ENCODE measurements at places on chromosomes 4 and X.
A peak's percentile ranks its signal among the peaks of the same experiment; 100 is the strongest.

DNA sequence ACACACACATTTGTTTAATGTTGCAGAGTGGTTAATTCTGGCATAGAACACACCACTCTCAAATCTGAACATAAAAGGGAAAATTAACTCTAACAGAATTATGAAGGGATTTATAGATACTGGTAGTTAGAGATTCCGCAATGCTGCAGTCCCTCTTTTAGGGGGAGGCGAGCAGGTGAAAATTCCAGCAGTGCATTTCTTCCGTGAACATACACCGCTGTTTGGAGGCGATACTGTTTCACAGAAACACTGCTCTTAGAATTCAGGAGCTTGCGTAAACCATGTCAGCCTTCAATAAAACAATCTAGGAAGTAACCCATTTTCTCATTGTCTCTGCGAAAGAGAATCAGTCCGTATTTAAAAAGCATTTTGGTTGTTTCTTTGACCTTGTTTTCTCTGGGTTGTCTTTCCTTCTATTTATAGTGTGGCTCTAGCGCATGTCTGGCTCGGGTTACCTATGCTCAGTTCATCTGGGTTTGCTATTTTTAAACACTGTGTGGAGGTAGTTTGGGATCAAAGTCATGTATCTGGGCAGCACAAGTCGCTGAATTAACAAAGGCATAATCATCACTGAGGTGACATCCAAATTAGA, 90.4 kb downstream of the GPAT3 start:
- DNase-seq = no peak

- DNase-seq = no peak
Measured at GRCh38 chr4:158621729-158622128, 50.0 kb downstream of the C4orf46 start.

DNA sequence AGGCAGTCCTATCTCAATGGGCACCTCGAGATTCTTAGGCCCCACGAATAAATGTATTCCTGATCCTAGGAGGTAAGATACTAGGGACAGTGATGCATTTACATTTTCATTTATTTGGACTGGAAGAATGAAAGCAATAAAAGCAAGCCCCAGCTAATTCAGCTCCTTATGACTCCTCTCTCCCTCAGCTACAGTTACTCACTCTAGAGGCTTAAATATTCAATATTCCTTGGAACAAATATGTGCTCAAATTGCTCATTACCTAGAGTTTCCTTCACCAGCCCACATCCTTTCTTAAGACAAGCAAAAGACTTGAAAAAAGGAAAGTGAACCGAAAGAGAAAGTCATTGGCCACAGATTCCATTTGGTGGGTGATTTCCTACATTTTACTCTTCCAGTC, 13.9 kb downstream of the PAGE2 start:
- no peak for DNase-seq

GRCh38 chr4:7539659-7540058, 104.9 kb upstream of the PSAPL1 start:
- no peak for DNase-seq

GRCh38 chrX:119401569-119401968, 2.4 kb downstream of the SLC25A43 start:
- DNase-seq = no peak

- no peak for DNase-seq
Measured at GRCh38 chr4:186074189-186074588, 5.2 kb downstream of the TLR3 start.

DNA sequence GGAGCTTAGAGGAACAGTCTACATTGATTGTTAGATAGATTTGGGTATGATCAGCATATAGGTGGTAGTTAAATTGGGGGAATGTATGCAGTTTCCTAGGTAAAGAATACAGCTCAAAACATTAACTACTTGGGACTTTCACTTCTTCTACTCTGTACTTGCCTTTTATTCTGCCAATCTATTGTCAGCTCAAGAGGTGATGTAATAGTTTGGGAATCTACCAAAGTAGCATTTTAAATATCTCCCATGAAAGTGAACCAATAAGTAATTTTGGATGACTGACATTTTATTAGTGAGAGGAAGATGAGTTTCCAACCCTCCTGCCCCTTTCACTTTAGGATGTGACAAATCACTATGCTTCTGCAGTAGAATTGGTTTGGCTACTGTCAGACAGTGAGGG, 43.4 kb downstream of the NUDT6 start:
- DNase-seq = no peak

GRCh38 chr4:119025916-119026661, 109.5 kb upstream of the MYOZ2 start:
- DNase-seq = peak; percentile 41

GRCh38 chr4:138656990-138657389, 358.6 kb upstream of the NOCT start:
- DNase-seq = no peak

DNA sequence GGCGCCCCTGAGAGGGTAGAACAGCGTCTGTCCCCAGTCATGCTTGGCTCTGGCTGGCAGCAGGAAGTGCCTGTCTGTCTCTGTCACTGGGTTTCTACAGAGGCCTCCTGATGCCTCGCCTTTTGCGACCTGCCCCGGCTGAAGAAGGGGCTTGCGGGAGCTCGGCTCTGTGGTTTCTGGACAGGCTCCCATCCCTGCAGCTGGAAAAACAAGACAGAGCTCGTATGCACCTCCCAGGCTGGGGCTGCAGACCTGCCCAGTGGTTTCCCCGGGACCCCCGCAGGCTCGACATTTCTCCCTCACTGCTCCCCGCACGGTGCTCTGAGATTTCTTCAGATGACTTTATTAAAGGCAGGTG, 57.0 kb upstream of the SORCS2 start:
- peak; percentile 76 for DNase-seq

- DNase-seq = peak; percentile 8
Measured at GRCh38 chr4:125091-125771, 930 bp downstream of the ZNF718 start.

GRCh38 chrX:96687776-96688175, 3.1 kb downstream of the DIAPH2 start:
- DNase-seq = no peak

- DNase-seq = no peak
Measured at GRCh38 chr4:13413729-13414437, 70.3 kb downstream of the RAB28 start.

- no peak for DNase-seq
Measured at GRCh38 chr4:33737726-33738125, 2506.6 kb downstream of the ARAP2 start.

- no peak for DNase-seq
Measured at GRCh38 chrX:105865709-105866108, 43.4 kb downstream of the NRK start.

DNA sequence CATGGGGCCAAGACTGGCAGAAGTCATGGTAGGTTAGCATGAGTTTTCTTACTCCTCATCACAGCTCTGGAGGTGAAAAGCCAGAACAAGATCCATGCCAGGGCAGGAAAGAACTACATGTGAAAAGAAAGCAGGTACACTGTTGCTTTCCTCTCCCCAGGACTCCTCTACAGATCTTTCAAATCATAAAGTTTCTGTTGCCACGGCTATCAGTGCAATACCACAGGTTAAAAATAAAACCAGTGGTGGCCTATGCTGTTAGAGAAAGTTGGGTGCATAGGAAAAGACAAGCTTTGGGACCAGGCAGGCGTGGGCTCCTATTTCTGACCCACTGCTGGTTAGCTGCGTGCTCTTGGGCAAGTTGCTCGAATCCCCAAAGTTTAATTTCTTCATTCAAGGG, 81.4 kb downstream of the SH3RF1 start:
- DNase-seq = no peak

GRCh38 chrX:14872355-14872754, 514 bp downstream of the FANCB start:
- no peak for DNase-seq

DNA sequence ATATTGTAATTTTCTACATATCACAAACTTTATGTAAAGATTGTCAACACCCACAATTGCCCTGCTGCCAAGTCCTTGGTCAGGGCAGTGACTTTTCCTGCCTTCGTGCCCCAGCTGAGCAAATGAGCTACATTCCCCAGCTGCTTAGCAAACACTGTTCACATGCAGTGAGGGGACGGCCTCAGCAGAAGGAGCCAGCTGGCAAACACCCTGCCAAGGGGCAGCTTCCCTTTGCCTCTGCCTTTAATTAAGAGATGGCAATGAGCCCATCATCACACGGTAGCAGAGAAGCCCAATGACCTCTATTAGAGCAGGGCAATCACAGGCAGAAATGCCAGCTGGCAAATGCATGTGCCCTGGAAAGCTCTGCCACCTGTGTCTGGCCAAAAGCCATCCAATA, 253.4 kb downstream of the EPHA5 start:
- DNase-seq = peak; percentile 5

DNA sequence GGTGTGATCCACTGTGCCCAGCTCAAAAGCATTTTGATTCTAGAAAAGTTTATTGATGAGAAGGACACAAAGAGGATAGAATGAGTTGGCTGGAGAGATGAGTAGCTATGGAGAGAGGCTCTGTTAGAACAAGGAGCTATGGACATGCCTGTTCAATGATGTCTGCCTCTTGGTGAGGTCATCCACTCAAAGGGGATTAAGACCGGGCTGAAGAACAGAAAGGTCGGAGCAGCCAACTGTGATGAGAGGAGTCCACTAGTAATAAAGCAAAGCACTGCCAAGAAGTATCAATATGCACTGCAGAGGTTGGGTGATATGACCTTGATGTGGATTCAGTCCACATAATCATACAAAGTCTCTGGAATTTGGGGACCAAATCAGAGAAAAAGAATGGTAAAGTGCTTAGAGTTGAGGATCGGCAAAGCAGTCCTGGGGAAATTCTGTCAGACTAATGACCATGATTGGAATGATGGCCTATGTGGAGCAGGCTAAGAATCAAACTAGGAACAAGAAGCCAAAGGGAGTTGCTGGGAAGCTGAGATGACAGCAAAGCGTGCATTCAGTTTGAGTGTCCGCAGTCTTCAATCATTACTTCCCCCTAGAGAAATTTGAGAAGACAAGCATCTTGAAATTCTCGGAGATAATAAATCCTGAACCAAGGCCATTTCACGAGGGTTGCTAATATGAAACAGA, 55.7 kb upstream of the MMAA start:
- no peak for DNase-seq

DNA sequence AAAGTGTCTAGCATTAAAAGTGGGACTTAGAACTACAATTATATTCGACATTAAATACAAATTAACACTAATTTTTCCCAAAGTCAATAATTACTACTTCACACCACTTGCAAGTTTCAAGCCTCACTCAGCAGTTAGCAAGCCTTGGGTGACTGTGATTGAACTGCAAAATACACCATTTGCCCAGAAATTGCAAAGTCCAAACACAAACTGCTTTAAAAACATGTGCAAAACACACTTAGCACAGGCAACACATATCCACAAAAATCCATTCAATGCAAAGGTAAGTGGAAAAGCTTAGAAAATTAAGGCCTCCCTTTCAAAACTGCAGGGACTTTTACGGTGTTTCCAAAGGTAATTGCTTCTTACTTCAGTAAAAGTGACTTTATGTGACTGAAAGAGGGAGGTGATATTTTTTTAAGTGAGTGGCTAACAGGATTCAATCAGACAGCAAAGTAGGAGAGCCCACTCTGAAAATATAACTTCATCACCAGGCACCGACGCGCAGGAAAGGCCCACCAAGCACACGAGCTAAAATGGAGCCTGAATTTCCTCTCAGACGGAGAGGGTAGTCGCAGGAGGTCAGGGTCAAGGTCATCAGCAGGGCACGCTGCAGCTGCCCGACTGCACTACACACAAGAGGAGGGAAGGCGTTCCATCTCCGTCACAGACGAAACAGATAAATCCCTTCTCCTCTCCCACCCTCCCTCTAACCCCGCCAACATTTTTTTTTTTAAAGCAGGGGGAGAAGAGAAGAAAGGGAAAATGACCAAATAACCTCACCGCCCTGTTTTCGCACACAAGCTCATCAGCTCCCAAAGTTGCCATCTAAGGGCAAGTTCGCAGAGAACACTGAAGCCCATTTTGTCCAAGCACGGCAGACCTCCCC, 3.1 kb downstream of the ZNF827 start:
- no peak for DNase-seq

DNA sequence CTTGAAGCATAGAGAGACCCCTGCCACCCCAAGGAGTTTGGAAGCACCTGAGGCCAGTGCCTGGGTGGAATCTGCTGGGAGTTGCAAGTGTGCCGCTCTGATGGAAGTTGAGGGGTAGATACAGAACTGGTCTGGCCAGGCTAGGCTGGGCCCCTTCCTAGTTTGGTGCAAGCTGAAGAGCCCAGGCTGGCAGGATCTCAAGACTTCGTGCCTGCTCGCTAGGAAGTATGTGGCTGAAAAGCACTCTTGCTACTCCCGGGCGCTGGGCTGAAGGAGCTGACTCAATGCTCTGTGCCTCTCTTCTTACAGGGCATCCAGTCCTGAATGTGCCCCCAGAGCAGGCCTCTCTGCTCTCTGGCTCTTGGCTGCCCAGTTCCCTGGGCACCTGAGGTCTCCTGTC, 51.7 kb upstream of the PJA1 start:
- DNase-seq = no peak

- no peak for DNase-seq
Measured at GRCh38 chr4:125642645-125643044, 327.9 kb downstream of the FAT4 start.

GRCh38 chr4:72312032-72312650, 256.9 kb downstream of the ADAMTS3 start:
- DNase-seq = peak; percentile 91

GRCh38 chr4:109440948-109441347, 7.3 kb downstream of the SEC24B start:
- DNase-seq = no peak

GRCh38 chr4:110224812-110225211, 26.4 kb upstream of the ELOVL6 start:
- no peak for DNase-seq

DNA sequence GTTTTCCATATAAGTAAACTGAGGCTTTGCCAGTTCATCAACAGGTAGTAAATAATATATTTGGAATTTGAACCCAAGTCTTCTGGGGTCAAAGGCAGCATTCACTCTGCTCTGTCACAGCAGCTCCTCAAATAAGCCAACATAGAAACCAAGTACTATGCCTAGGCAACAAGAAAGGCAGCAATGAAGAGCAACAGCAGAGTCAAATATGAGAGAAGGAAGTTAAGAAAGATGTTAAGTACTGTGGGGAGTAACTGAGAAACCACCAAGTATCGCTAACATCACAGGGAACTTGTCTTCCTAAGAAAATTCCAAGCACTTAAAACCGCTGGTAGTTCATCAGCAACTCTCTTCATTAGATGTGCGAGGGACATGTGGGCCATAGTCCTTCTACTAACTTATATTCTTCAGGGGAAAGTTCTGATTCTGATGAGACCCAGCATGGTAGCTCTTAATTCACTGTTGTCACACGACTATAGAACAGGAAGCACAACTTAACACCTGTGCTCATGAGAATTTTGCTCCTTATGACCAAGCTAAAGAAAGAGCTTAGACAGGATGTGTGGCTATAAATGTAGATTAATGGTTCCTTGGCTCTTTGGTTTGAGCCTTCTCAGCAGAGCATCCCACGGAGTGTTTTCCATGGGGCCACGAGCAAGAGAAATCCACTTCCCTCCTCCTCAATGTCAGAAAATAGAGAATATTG, 107.8 kb downstream of the AR start:
- no peak for DNase-seq

DNA sequence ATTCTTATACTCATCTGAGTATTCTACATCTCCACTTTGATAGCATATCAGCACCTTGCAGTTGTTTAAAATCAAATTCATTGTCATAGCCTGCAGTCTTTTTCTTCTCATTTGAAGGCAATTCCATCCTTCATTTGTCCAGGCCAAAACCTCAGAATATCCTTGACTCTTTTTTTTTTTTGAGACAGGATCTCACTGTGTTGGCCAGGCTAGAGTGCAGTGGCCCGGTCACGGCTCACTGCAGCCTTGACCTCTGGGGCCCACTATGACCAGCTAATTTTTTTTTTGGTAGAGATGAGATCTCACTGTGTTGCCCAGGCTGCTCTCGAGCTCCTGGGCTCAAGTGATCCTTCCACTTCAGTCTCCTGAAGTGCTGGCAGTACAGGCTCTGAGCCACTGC, 2.6 kb downstream of the MRPL1 start:
- no peak for DNase-seq

GRCh38 chrX:150975655-150976390, 7.3 kb upstream of the HMGB3 start:
- no peak for DNase-seq

Data from brain pericyte (primary cell).